Stimulated activated CD4-positive, alpha-beta T cell treated with anti-CD3 and anti-CD28 coated beads, Interleukin-1b, Interleukin-23, amount 100 ng/mL, for 48 hours (primary cell): ENCODE measurements at places on chromosomes 2 and 18.

DNA sequence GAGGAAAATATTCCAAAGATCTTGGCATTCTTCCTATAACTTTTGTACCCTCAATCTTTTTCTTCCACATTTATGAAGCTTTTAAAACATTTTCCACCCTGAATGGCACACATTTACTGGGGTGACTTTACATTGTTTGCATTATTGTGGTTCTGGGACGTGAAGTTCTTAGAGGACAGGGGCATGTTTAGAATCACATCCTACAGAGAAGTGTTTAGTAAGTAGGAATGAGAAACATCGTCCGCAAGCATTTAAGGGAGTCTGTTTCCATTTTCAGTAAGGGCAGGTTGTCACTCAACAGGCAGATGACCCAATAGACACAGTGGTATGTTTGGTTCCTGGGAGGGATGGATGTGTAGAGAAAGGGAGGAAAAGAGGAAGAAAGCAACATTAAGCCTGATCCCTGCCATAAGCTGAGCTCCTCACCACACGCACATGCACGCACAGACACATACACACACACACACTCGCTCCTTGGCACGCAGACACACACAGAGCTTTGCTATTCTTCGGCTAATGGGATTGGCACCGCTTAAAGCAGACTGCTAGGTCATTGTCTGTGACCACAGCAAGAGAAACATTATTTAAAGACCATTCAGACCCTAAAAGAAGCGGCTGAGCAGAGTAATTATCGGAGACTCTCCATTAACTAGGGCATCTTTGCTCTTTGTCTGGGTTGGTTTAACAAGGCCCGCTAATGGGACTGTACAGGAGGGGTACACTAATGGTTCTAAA, 14.2 kb upstream of the PLEKHM3 start:
- no peak for DNase-seq

DNA sequence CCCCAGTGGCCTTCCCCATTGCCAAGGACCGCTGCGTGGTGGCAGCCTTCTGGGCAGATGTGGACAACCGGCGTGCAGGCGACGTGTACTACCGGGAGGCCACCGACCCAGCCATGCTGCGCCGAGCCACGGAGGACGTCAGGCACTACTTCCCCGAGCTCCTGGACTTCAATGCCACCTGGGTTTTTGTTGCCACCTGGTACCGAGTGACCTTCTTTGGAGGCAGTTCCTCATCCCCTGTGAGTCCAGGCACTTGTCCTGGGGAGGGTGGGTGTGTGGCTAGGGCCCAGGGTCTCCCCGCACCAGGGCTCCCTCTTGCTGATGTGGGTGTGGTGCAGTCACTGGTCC, 31.9 kb downstream of the SNED1 start:
- DNase-seq: no peak

DNA sequence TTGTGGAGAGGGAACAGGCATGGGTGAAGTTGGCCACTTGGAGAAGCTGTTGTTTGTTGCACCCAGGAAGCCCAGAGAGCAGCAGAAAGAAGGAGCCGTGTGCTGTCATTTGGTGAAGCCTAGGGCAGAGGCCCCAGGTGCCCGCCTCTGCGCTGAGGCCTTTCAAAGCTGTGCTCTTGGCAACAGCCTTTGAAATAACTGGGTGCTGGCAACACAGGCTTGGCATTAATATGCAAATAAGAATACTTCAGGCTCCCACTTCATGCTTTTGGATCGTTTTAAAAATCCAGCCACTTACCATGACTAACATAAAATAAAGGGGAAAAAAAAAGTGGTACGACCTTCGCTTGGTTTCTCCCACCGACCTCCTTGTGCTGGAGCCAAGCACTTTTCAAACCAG, 41.1 kb downstream of the DHRS9 start:
- no peak for DNase-seq

DNA sequence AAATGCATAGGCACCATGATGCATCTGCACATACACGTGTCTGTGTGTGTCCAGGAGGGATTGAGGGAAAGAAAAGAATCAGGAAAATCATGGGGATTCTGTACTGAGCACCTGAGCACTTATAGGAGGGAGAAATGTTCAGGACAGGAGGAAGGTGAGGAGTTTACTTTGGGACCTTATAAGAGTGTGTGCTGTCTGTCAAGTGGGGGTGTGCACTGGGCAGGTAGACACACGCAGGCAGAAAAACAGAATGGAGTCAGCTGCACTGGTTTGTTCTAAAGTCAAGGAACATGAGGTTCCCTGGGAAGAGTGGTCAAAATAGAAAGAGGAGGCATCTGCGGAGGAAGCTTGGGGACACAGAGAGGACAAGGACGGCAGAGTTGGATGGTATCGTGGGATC, 92.2 kb upstream of the KCTD1 start:
- no peak for DNase-seq

DNA sequence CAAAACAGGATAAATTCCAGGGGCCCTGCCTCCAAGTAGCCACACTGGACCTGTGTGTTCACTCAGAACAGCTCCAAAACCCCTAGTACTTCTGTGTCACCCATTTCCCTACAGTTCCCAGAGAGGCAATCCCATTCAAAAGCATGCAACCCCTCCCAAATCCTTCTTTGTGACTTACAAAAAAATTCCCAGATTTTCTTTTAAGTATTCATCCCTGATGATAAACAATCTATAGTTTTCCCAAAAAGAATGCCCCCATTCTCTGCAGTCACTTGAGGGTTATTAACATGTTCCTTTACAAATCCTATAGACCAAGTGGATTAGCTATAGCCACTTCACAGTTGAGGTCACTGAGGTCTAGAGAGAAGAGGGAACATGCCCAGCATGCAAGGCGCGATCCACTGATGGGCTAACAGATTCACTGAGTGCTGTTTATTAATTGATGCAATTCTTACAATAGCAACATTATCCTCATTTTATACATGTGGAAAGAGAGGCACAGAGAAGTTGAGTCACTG, 85.4 kb downstream of the MYL12B start:
- DNase-seq: no peak

GRCh38 chr2:29164091-29164846, 49.1 kb downstream of the CLIP4 start:
- DNase-seq: no peak

GRCh38 chr2:149056541-149057255, 18.2 kb downstream of the LYPD6B start:
- DNase-seq: no peak

DNA sequence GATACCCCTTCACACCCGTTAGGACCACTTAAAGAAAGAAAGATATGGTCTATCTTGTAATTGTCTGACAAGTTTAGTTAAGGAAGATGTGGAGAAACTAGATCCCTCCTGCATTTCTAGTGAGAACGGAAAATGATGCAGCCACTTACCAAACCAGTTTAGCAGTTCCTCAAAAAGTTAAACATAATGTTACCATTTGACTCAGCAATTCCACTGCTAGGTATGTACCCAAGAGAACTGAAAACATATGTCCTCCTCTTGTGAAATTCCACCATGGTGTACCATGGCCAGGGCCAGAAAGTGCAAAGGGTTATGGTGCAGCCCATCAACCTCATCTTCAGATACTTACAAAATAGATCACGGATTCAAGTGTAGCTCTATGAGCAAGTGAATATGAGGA, 79.0 kb upstream of the ID2 start:
- DNase-seq: no peak
